NCI-H2081 treated with DMSO at 0.1 percent for 48 hours (cell line): ENCODE measurements at places on chromosomes 2 and 18.
A peak's percentile ranks its signal among the peaks of the same experiment; 100 is the strongest.

- DNase-seq: no peak
Observed at GRCh38 chr2:240960309-240960970, 38.0 kb upstream of the SNED1 start.

- DNase-seq: no peak
Observed at GRCh38 chr2:86231680-86232372, 32.6 kb downstream of the MRPL35 start.

DNA sequence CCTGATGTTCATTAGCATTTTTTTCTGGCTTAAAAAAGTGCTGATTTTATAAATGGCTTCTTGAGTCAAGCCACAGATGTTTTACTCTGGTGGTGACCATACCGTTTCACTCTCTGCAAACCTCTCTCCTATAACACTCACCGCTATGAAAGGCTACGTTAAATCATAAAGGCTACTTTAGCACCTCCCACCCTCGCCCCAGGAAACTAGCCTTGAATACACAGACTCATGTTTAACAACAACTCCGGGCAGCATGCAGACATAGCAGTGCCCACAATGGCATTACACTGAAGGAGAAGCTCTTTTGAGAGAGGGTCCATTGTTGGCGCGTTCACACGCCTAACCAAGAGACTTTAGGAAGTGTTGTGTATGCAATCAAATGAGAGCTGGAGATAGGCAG lies 5.6 kb downstream of the MYT1L start:
- DNase-seq: peak; percentile 90

DNA sequence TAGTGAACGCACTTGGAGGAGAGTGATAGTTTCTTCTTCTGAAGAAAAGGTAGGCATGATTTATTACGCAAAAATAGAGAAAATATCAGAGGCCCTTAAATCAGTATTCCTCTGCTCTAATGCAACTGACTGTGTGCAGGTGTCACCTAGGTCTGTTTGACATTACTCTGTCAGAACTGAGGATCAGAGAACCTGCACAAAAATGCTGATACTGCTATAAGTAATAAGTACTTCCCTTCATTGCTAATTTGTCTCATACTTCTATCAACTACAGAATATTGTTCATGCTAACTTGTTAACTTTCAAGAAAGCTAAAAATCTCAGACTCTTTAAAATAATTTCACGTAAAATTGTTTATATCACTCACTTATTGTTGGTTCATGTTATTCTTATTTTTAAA lies 358.5 kb downstream of the ZNF804A start:
- no peak for DNase-seq

- DNase-seq: peak; percentile 53
Observed at GRCh38 chr2:173571021-173571821, 216.5 kb downstream of the CDCA7 start.

GRCh38 chr18:58902961-58903360 lies 38.3 kb downstream of the ZNF532 start:
- no peak for DNase-seq

DNA sequence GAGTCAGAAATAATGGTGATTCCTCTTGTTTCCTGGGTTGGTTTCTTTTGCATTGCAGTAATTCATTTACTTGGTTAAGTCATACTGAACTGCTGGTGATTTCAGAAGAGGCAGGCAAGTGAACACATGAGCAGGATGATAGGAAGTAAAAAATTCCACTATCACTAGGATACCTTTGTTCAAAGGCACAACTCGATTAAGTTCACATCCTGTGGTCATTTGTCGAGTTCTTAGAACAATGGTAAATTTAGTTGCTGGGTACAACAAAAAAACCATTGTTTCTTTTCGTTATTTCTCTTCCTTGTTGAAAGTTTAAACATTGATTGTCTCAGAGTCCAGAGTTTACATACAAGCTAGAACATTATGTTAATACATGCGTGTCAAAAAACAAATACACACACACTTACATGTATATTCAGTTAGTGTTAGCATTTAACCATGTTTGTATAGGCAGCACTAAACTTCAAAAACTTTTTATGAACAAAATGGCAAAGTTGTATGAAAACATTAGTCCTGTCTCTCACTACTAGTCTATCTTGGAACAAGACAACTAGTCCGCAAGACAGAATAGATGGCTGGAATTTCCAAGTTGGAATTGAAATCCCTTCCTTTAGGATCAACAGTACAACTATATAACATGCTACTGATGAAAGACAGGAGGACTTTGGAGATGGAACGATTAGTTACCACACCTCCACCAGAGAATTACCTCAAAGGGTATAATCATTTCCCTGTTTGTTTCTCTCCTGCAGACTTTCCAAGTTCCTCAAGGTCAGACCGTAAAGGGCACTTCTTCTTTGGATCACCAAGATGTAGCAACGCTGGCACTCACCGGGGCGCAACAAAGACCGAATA lies 26.2 kb downstream of the STK39 start:
- no peak for DNase-seq

GRCh38 chr2:127525691-127526131 lies 578 bp downstream of the IWS1 start:
- DNase-seq: no peak

DNA sequence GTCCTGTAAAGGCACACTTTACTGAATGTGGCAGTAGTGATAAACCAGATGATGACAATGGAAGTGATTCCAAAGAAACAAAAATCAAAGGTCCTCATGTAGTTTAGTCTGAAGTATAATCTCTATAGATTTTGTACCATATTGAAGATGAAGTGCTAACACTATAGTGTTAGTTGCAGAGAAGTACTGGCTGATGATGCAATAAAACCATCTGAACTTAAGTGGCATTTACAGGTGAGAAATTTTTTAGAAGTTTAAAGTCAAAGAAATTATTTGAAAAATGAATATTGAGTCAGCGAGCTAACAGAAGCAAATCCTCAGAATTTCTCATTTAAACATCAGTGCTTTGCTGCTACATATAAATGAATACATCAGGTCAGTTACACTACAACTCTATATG lies 43.1 kb upstream of the RMDN2 start:
- no peak for DNase-seq

DNA sequence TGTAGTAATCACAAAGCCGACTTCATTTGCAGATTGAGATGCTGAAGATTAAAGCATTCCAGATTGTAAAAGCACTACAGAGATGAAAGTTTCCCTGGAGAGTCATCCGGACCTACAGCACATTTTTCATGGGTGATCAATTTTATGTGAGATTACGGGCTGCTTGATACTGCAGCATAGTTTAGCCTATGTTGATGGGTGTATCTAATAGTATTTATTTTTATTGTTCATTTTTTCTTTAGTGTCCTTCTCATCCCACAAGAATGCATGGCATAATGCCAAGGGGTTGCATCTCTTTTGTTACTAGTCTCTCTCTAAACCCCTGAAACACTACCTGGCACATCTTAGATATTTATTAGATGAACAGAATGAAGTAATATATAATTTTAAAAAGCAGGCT lies 240.4 kb downstream of the MBD2 start:
- no peak for DNase-seq
